ENCODE measurements at places on chromosomes 1 and 21.

DNA sequence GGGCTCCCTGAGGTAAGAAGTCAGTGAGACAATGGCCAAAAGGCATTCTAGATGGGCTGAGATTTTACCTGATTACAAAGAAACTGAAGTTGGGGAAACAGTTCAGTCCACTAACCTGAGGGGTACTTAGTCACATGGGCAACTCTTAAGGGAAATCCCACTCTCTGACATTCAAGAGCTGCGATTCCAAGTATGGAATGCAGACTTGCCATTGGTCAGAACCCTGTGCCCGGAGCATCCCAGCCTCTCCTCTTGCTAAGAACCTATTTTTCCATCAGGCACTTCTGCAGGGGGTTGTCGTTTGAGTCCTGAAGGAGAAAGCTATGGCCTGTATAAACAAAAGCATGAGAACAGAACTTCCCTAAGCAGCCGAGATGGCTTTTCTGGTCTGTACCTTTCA lies 434.9 kb upstream of the DAB1 start:
- no peak for DNase-seq

DNA sequence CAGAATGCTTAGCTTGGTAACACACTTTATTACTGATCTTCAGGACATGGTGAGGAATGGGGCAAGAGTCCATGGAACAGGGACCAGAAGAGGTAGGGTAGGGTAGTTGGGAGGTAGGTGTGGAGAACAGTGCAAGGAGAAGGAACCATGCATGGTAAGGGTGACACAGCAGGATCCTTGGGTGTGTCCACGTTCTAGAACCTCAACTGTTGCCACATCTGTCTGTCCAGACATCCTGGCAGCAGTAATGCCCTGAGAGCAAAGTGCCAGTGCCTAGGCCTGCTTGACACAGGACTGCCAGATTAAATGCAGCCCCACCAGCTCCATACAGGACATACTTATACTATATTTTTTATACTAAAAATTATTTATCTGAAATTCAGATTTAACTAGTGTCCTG lies 13.9 kb downstream of the DMAP1 start:
- DNase-seq, result no peak

DNA sequence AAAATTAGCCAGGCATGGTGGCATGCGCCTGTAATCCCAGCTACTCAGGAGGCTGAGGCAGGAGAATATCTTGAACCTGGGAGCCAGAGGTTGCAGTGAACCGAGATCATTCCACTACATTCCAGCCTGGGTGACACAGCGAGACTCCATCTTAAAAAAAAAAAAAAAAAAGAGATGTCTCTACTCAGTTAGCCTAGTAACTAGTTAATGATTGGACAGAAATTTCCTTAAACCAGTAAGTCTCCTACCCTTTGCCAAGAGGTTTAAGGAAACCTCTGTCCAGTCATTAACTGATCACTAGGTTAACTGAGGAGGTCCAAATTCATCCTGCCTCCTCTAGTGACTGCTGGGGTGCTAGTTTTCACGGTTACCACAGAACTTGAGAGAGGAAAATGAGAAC lies 143.9 kb upstream of the UBE2U start:
- DNase-seq, result no peak

DNA sequence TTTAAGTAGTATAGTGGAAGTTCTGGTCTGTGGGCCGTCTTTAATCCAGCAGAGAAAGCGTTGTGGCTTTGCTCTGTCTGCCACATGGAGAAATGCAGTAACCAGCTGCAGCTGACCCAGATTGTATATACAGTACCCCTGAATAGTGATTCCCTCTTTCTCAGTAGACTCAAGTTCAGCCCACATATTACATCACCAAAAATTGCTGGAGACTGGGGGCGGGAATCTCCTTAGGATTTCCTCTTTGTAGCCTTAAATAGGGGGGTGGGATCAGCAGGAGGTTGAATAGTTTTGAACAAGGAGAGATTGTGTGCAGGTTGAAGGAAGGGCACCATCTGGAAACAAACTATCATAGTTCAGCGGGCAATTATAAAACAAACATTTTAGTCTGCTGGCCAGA lies at the start of gene ANGPTL1:
Gene ANGPTL1 (minus strand): TSS at position 134 of the 400 bp plus-strand sequence. CDS start 5,301 bp downstream, outside the sequence.
- no peak for DNase-seq

DNA sequence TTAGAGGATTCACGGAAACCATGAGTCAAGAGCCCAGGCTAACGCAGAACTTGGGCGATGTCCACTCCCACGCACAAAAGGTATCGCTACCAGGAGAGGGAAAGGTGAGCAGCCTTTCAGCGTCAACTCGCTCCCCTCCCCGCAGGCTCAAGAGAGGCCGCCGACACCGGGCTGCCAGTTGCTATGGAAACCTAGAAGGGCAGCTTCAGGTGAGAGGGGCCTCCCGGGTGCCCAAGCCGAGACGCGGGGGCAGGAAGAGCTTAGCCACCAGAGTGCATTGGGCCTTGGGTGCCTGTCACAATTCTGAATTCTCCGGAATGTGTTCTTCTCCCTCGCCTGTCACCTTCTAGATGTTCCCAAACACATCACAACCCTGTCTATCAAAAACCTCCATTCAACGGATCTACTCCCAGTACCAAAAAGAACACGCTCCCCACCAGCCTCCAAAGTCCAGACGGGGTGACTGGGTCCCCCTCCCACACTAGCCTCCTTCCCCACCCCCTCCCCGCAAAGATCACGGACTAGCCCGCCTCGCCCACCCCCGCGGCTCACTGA lies 694 bp downstream of the MEAF6 start:
- peak; percentile 41 for DNase-seq

DNA sequence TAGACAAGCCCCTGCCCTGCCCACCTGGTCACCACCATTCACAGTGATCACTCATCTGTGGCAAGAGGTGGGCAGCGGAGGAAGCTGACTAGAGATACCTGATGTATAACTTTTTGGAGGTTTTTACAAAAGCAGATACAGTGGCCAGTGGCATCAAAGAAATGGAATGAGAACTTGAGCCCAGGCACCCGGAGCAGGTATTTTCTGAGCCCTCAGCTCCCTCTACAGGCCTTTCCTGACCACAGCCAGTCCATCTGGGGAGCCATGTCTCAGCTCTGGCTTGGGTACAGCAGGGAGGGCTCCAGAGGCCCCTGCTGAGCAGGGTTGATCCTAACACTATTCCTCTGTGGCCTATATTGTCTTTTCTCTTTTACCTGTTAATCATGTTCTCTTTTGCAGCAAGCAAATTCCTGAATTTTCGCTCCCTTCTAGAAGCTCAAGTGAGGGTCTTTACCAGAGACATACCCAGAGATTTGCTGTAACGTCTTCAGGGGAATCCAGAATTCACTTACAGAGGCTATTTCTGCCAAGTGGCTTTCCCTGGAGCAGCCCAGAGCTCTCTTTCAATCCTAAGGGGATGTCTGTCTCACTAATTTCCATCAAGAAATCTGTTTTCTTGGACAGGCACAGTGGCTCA lies 27.3 kb downstream of the GPR157 start:
- DNase-seq, result no peak

GRCh38 chr1:41420860-41421259 lies 59.6 kb downstream of the FOXO6 start:
- no peak for DNase-seq

DNA sequence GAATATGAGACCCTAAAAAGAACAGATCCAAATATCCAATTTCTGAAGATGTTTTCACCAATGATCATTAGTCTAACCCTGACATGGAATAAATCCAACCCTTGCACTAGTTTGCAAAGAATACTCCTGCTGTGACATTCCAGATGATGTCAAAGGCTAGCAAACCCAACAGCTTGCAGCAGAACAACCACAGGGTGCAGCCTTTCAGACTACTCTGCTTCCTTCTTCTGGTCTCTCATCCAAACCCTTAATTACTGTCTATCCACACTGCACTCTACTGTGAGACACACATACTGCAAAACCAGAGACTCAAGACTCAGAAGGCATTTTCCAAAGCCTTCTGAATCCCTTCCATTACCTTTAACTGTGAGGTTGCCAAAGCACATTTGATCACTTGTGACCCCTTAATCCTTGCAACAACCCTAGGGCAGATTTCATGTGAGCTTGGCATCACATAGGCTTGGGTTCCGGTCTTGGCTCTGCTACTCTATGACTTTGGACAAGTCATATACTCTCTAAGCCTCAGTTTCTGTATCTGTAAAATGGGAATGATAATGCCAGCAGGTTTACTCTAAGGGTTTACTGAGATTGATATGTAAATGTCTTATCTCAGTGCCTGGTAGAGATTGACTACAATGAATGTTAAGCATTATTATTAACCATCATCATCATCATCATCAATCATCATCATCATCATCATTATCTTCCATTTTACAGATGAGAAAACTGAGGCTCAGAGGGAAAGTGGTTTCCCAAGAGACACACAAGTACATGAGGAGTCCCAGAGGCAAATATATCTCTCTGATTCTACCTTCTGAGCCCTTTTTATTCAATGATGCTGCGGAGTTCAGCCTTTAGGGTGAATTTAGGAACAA lies 94.5 kb downstream of the SYF2 start:
- no peak for DNase-seq

DNA sequence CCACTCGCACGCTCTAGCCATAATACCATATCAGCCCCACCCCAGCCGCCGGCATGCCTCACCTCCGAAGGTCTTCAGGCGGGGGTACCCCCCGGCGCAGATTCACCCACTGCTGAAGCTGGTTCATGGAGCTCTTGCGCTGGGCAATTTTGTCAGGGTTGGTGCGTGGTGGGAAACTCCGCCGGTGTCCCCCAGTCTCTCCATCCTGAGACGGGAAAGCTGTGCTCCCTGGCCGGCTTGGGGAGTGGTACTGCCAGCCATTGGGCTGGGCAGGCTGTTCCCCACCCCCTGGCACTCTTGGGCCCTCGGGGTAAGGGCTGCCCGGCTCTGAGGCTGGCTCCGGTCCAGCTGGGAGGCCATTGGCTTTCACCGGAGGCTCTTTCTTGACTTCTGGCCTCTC lies 45.4 kb upstream of the GOLT1A start:
- no peak for DNase-seq

GRCh38 chr1:75838079-75838478 lies 41.4 kb downstream of the MSH4 start:
- no peak for DNase-seq

DNA sequence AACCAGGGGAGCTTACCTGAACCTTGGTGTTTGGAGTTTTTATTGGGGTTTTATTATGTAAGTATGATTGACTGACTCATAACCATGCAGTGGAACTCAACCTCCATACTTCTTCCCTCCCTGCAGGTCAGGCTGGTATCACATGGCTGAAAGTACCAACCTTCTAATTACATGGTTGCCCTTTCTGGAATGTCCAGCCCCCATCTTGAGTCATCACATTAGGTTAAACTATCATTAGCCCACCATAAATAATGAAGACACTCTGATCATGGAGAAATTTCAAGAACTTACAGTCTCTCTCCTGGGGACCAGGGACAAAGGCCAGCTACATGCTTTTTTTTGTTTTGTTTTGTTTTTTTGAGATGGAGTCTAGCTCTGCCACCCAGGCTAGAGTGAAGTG lies 19.2 kb upstream of the DPH5 start:
- DNase-seq, result no peak

DNA sequence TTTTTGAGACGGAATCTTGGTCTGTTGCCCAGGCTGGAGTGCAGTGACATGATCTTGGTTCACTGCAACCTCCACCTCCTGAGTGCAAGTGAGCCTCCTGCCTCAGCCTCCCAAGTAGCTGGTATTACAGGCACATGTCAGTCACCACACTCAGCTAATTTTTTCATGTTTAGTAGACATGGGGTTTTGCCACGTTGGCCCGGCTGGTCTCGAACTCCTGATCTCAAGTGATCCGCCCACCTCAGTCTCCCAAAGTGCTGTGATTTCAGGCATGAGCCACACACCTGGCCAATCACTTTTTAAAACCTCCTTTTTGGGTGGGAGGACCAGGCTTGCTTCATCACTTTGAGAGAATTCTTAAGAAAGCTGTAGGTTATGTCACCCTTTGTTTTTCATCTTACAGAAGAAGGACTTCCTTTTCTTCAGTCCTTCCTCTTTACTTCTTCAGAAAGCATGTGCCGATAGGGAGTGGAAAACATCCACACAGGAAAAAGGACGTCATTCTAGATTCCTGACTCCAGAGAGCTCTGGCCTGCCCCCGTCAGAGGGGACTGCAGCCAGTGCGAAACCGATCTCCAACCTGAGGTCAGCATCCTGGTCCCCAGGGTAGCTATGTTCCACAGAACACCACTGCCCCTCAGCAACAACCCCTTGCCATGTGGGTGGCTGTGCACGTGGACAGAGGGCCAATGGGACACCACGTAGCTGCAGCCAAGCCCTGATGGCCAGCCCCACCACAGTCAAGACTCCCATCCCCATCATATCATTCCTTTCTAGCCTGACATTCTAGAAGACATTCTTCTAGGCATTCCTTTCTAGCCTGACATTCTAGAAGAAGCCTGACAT lies 21.9 kb downstream of the NCF2 start:
- no peak for DNase-seq

- DNase-seq, result no peak
These were observed 14.5 kb upstream of the PTTG1IP start for GRCh38 chr21:44887807-44888580.
